ENCODE measurements at places on chromosomes 16 and 17.
A peak's percentile ranks its signal among the peaks of the same experiment; 100 is the strongest.

- DNase-seq, result no peak
These were observed 67.0 kb downstream of the PITPNC1 start for GRCh38 chr17:67443931-67444595.

DNA sequence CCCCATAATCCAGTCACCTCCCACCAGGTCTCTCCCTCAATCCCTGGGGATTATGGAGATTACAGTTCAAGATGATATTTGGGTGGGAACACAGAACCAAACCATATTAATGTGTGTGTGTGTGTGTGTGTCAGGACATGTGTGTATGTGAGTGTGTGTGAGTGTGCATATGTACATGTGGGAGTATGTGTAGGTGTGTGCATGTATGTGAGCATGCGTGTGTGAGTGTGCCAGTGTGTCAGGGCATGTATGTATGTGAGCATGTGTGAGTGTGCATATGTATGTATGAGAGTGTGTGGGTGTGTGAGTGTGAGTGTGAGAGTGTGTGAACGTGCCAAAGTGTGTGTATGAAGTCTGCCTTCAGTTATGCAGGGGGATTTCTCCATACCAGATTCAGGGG lies 37.8 kb downstream of the RGS9 start:
- DNase-seq, result no peak

GRCh38 chr17:71024172-71024571 lies 854.8 kb downstream of the KCNJ2 start:
- DNase-seq, result no peak

- DNase-seq, result no peak
These were observed 1.4 kb upstream of the HEXD start for GRCh38 chr17:82416771-82417170.

DNA sequence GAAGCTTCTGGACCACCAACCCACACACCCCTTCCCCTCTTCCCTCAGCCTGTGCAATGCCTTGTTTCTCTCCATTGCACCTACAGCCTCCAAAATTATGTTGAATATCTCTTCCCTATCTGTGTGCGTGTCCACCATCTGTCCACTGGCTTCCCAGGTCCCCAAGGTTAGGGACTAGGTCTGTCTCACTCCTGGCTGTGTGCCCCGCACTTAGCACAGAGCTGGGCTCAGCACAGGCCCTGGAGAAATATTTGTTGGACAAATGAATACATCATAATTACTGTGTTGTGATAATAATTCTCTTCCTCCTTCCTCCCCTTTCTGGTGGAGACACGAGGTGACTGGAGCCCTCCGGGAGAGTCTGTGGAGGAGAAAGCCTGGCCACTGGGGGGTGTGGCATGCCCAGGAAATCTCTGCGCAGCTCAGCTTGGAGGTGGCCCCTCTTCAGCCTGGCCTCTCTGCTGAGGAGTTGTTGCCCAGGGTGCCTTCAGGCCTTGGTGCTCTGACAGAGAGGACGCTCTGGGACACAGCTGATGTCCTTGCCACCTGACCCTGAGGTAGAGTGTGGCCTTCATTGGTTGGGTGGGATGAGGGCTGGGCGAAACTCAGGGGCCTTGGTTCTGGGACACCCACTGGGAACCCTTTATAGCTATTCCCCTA lies 3.3 kb upstream of the BRD7 start:
- DNase-seq, result no peak

GRCh38 chr17:74303305-74303704 lies 22.7 kb upstream of the KIF19 start:
- no peak for DNase-seq

- DNase-seq, result no peak
These were observed 13.5 kb downstream of the SARM1 start for GRCh38 chr17:28385037-28385400.

DNA sequence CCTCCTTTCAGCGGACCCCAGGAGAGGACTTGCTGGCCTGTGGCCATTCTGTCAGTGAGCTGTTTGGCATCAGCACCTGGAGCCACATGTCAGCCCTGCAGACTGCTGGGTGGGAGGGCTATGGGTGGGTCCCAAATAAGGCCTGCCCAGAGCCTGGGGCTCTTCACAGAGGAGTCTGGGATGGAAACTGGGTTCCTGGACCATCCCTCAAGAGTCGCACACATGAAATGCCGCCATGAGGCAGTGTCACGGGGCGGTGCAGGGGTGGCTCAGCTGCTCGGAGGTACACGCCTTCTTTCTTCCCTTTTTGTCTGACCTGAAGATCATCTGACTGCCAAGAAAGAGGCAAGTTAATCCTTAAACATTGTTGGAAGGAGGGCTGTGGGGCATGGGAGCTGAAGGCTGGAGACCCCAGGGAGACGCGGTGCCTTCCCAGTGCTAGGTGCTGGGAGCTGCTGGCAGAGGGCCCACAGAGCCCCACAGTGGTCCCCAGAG lies 14.8 kb downstream of the MPRIP start:
- no peak for DNase-seq

DNA sequence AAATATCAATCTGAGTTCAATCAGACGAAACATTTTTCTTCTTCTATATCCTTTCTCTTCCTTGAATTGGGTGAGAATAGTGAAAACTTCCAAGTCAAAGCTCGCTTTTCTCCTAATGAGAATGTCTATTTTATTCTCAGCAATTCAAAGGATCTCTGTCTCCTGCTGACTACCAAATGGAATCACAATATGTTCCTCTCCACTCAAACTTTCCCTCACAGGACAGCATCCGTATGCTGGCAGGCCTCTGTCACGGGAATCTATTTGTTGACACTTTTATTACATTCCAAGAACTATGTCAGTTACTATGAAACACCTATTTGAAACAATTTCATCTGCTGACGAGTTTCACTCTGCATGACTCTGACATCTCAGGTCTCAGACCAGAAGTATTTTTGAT lies 1196.6 kb downstream of the CDH11 start:
- no peak for DNase-seq

GRCh38 chr17:71237903-71238538 lies 882.8 kb upstream of the SOX9 start:
- no peak for DNase-seq

DNA sequence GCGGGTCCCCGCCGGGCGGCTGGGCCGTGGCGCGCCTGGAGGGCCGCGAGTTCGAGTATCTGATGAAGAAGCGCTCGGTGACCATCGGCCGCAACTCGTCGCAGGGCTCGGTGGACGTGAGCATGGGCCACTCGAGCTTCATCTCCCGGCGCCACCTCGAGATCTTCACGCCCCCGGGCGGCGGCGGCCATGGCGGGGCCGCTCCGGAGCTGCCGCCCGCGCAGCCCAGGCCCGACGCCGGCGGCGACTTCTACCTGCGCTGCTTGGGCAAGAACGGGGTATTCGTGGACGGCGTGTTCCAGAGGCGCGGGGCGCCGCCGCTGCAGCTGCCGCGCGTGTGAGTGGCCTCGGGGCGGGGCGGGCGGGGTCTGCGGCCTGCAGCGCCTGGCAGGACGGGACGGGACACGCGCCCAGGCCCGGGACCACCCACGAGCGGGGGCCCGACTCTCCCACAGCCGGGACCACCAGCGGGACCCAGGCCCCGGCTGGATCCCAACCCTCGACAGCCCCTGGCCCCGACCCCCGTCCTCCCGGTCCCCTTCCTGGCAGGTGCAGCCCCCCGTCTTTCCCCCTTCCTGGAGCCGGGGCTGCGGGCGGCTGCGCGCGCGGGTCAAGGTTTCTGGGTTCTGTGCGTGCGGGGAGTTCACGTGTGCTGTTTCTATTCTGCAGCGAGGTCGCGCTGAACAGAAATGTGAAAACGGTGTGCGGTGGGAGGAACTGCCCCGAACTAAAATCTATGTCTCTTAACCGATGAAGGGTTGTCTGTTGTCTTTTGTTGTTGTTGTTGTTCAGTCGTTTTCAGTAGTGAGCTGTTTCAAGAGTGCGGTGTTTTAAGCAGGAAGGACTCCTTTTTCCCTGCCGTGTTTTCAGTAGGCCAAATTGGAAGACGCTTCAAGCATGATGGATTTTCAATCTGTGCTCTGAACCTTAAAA lies 705 bp downstream of the FOXK2 start:
- peak; percentile 4 for DNase-seq

DNA sequence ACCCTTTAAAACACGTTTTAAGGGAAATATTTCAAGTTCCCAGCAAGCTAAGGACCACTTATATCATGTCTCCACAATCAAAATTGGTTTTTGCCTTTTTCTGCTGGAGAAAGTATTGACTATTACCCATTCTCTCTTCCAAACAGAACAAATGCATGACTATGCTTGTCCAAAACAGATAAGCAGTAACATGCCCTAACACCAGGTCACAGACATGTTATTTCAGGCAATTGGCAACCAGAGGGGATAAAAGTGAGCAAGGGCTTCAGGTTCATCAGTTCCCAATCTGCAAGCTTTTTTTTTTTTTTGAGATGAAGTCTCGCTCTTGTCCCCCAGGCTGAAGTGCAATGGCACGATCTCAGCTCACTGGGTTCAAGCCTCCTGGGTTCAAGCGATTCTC lies 15.0 kb downstream of the SKA2 start:
- no peak for DNase-seq

DNA sequence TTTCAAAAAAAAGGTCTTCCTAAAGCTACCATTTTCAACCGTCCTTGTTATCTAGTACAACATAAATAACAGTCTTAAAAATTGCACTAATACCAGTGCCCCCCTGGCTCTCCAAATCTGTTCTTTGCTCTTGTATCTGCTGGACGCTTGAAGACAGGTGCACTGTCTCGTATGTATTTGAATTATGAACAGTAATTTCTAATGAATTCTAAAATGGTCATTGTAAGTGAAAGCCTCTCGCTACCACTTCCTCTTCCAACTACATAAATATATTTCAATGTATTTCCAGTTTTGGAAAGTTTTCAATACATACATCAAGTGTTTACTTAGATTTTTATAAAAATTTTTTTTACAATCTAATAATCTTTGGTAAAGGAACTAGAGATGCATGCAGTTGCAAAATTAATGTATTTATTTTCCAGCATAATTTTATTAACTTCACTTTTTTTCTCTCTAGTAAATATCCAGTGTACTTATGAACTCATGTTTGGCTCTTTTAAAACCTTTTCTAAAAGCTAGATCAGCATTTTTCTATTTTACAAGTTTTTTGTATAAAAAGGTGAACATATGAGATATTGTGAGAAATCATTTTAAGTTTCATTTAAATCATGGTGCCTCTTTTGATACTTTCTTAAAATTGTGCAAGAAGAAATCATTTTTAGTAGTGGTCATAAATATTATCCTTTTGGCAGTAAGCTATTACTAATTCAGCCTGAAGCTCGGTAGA lies 31.0 kb downstream of the ERCC4 start:
- no peak for DNase-seq

DNA sequence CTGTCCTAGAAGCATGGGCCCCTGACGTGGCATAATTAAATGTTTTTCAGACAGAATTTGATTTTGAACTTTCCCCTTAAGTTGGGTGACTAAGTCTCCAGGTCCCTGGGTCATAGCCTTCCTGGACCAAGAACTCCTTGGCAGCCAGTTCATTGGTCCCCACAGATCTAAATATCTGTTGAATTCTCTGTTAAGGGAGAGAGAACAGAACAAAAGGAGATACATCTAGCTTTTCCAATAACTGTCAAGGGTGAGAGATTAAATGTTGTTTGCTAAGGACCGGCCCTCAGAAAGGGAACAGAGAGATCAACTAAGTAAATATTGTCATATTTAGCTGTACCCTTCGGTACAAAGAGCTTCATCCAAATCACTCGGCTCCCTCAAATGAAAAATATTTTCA lies 78.2 kb upstream of the NOL11 start:
- no peak for DNase-seq

DNA sequence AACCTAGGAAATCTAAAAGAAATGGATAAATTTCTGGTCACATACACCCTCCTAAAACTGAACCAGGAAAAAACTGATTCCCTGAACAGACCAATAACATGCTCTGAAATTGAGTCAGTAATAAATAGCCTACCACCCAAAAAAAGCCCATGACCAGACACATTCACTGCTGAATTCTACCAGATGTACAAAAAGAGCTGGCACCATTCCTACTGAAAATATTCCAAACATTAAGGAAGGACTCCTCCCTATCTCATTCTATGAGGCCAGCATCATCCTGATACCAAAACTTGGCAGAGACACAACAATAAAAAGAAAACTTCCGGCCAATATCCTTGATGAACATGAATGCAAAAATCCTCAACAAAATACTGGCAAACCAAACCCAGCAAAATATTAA lies 52.9 kb downstream of the TTC19 start:
- DNase-seq, result no peak

DNA sequence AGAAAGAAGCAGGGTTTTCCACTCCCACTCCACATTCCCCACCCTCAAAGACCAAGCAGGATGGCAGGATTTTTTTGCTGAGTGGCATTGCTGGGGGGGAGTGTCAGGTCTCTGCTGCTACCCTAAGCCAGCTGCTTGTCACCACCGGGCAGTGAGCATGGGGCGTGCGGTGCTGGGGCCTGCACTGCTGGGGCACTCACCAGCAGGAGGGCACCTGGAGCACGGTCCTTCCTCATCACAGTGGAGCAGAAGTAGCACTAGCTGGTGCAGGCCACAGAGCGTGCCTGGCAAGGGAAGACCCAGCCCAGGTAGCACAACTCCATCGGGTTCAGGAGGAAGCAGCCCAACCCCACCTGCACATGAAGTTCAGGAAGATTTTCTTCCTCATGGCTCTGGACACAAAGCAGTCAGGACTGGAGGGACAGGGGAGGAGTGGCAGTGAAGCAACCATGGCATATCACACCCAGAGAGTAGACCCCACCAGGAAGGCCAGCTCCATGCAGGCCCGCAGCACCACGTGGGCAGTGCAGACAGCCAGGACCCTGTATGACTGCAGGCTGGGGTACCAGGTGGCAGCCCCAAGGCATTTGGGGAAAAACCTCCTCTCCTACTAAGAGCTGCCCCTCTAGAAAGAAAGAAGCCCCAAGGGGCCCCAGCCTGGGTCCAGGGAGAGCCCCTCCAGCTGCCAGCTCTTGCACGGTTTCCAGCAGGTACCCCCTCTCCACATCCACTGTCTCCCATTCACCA lies 16.7 kb upstream of the MYO18A start:
- no peak for DNase-seq

GRCh38 chr16:71214746-71215381 lies 15.7 kb downstream of the HYDIN start:
- DNase-seq, result no peak

GRCh38 chr17:57296231-57296630 lies 39.9 kb downstream of the MSI2 start:
- no peak for DNase-seq

- DNase-seq, result no peak
These were observed 24.4 kb upstream of the ETV4 start for GRCh38 chr17:43570518-43570928.

DNA sequence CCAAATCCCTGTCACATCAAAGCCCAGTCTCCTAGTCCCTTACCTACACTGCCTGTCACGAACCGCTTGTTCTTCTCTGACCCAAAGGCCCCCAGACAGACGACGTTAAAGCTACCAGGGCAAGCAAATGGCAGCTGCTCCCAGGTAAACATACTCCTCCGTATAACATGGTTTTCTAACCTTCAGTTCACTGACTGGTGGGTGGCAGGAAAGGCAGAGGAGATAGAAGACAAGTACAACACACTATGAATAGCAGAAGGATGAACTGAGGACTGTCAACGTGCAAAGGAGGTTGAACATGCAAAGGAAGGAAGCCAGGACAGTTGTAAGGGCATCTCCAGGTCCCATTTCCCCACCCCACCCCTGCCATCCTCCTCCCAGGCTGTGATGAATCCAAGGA lies 449.8 kb downstream of the SHISA9 start:
- DNase-seq, result no peak

All from activated naive CD4-positive, alpha-beta T cell (primary cell).